Stimulated activated CD4-positive, alpha-beta T cell treated with anti-CD3 and anti-CD28 coated beads, Interleukin-4, amount 100 ng/mL, for 24 hours (primary cell): ENCODE measurements at places on chromosomes 4 and X.

GRCh38 chr4:3480528-3481112 lies 17.5 kb downstream of the DOK7 start:
- DNase-seq = peak; percentile 76

DNA sequence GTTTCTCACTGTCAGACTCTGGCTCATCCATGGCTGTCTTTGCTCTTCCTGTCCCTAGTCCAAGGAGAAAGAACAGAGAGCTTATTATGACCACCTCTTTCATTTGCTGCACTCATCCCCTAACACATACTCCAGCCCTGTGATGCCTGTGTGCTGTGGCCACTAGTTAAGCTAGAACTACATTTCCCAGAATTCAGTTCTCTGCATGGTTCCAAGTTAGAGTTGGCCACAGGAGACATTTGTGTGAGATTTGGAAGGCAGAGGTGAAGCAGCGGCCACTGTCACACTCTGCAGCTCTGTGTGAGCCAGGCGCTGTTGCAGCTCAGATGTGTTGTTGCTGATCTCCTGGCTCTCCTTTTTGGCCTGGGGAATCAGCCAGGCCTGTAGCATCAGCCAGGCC lies 188.2 kb upstream of the ATP6AP2 start:
- no peak for DNase-seq

DNA sequence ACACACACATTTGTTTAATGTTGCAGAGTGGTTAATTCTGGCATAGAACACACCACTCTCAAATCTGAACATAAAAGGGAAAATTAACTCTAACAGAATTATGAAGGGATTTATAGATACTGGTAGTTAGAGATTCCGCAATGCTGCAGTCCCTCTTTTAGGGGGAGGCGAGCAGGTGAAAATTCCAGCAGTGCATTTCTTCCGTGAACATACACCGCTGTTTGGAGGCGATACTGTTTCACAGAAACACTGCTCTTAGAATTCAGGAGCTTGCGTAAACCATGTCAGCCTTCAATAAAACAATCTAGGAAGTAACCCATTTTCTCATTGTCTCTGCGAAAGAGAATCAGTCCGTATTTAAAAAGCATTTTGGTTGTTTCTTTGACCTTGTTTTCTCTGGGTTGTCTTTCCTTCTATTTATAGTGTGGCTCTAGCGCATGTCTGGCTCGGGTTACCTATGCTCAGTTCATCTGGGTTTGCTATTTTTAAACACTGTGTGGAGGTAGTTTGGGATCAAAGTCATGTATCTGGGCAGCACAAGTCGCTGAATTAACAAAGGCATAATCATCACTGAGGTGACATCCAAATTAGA lies 90.4 kb downstream of the GPAT3 start:
- no peak for DNase-seq

DNA sequence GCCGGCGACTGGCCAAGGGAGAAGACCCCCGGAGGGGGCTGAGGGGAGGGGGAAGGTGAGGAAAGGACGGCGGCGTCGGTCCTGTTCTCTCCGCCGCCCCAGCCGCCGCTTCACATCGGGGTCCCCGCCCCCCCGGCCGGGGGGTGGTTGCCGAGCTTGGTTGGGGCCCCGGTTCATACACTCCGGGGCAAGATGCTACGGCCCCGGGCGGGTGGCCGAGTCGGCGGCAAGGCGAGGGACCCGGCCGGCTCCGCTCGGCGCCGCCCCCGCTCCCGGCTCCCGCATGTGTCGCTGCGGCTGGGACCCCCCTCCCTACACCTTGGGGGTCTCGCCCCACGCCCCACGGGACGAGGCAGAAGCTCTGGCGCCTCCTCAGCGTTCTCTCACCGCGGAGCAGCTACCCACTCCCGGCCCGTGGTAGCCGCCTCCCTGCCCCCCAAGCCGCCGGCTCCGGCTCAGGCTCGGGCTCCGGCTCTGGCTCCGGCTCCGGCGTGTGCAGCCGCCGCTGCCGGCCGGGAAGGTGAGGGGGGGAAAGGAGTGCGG lies 461 bp downstream of the FBXW7 start:
- DNase-seq = no peak

GRCh38 chrX:107482046-107482445 lies 32.6 kb downstream of the FRMPD3 start:
- no peak for DNase-seq

DNA sequence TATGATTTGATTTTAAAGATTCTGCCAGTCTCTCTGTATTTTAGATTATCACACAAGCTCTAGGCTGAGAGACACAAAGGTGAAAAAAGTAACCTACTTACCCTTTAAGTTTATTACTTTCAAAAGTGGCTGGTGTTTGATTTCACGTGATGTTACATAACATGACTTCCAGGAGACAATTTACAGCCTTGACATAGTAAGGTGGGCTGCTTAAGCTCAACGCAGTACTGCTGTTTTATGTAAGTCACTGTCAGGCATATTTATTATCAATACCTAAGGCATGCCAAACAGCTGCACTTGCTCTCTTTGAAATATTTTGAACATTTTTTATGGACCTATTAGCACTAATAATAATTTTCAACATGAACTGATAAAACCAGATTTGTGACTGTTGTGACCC lies 451.5 kb upstream of the FAM241A start:
- no peak for DNase-seq

- DNase-seq = no peak
Observed at GRCh38 chr4:158327525-158327924, 117.2 kb downstream of the TMEM144 start.

DNA sequence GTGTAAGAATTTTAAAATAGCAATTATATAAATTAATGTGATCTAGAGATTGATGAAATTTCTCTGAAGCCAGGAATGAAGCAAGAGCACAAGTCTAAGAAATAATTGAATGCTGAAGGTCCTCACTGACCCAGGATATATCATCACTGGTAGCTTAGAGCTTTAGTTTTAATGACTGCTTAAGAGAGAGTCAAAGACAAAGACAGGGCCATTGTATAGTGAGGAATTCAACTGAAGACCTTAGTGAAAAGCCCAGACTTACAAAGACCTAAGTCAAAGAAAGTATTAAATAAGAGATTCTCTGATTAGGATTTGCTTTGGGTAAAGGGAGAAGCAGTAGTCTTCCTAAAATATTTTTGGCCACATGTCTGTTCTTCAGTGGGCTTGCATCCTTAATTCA lies 26.0 kb upstream of the IL15 start:
- DNase-seq = no peak

DNA sequence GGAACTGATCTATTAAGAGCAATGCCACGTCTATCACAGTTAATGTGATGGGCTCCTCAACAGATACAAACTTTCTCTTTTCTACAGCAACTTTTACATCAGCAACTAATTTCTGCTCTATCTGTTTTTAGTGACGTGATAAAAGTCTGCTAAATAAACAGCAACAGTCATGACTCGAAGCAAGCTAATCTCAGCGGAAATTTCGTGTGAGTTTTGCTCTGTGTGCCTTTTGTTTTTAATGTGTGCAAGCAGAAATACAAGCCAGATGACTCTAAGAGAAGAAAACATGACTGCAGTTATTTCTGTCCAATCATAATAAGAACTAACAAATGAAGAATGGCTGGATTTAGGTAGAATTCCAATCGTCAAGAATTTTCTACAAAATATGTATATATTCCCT lies 214.3 kb downstream of the LDB2 start:
- DNase-seq = no peak

DNA sequence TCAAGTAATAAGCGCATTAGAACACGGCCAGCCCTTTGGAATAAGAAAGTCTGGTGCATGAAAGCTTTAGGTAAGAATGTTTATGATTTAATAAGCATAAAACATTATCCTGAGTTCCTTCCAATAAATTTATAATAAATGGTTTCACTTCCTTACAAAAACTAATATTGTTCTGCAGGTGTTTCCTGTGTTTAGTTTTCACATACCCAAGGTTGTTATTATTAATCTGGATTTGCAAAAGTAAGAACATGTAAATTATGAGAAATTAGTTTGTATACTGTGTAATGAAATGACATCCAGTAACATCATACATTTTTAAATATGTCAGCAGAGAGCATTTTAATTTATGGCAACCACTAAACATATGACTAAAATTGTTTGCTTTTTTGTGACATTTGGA lies 72.1 kb downstream of the BANK1 start:
- DNase-seq = no peak

- no peak for DNase-seq
Observed at GRCh38 chr4:4422856-4423499, 36.1 kb downstream of the NSG1 start.

DNA sequence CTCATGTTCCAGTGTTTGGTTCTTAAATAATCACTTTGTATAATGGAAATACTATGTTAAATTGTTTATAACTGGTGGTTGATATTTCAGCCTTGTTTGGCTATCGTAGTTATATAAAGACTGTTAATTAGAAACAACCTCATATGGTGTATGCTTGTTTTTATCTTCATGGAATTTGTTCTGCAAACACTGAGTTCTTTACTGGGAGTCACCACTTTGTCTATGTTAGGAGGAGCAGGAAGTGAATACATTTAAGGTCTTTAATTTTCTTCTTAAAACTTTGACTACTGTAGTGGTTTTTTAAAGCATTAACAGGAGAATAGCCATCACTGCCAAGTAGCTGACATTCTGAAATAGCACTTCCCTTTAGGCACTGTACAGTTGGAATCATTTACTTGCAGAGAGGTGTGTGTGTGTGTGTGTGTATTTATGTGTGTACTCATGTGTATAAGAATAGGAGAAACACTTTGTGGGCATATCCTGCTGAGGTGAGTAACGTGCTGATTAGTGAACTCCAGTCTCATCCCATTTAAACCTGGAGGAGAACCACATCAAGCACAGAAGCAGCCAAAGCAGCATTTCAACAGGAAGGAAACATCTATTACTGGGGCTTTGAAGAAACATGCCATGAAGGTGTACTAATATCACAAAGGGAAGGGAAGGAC lies 37.8 kb downstream of the TET2 start:
- no peak for DNase-seq

DNA sequence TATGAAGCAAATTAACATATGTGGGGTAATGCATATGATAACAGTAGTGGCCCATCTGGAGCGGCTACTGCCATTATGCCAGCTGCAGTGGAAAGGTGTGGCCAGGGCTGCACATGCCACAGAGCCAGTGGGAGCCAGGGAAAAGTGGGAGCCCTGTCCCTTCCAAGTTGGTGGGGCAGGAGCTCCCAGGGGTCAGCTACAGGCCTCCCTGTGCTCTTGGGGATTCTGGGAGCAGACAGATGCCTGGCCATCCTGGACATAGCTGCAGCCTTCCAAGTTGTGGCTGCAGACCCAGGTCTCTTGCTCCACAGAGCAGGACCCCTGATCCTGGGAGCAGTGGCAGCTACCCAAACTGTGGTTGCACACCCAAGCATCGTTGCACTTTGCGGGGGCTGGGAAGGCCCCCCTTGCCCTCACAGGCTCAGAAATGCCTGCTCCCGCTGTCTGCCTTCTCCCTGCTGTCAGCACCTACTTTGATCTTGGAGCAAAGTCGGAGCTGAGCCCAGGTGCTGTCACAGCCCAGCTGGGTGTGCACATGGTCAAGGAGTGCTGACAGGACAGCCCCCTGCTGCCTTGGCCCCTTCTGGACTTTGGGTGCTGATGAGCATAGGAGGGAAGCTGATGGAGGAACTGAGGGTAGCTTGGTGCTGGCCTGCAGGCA lies 67.8 kb downstream of the NAA11 start:
- DNase-seq = no peak

DNA sequence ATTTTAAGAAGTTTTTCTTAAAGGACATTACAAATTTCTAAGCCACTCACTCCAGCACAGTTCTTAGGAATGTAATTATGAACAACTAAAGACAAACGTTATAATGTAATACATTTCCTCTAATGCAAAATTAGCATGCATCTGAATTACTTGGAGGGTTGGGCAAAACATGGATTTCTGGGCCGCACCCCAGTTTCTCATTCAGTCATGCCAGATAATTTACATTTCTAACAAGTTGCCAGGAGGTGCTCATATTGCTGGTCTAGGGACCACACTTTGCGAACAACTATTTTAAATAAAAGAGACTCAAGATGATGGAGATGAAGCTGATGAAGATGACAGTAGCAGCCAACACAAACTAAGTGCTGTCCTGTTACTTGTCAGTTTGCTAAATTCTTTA lies 684.7 kb upstream of the ATOH1 start:
- DNase-seq = no peak

GRCh38 chr4:184096561-184097240 lies 121.0 kb downstream of the ENPP6 start:
- no peak for DNase-seq

DNA sequence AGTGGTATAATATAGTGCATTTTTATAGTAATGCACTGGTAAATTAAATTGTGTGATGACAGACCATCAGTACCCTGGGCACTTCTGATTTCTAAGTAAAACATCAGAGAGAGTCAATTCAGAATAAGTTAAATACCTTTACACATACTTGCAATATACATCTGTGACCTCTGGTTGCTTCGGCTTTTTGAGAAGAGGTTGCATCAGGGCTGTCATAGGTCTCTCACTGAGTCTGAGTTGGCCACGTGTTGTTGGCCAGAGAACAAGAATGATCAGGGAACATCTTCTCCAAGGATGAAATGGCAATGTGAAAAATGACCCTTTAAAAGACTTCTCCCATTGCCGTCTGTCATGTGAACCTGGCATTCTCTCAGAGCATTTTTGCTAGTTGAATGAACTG lies 36.9 kb upstream of the PUDP start:
- DNase-seq = no peak

- no peak for DNase-seq
Observed at GRCh38 chr4:87839592-87839946, 6.8 kb downstream of the MEPE start.

DNA sequence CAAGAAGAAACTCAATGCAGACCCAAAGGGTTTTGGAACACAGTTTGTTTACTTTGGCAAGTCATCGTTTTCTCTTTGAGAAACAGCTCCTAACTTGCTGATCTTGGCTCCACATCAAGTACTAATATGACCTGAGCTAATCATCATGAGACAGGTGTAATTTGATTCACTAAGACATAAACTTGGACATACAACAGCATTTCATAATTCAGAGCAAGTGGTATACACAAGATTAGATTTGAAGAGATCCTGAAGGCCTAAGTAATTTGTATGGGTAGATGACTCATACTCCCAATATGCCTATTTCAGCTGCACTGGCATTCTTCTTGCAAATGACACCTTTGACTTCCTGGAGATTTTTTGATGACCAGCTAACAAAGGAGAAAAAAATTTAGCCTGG lies 1521.7 kb downstream of the RPA4 start:
- no peak for DNase-seq

DNA sequence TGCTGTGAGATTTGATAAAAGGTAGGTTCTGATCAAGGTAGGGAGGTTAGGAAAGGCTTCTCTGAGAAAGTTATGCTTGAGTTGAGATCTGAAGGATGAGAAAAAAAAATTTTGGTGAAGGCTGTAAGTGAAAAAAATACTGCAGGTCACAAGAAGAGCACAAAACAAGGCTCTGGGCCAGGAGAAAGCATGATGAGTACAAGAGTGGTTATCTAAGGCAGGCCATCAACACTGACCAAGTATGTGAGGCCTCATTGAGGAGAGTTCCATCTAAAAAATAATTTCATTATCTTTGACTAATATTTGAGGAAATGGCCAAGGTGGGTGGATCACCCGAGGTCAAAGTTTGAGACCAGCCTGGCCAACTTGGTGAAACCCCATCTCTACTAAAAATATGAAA lies 71.6 kb upstream of the SLC4A4 start:
- DNase-seq = no peak
